ENCODE measurements at places on chromosomes 6 and 20.

DNA sequence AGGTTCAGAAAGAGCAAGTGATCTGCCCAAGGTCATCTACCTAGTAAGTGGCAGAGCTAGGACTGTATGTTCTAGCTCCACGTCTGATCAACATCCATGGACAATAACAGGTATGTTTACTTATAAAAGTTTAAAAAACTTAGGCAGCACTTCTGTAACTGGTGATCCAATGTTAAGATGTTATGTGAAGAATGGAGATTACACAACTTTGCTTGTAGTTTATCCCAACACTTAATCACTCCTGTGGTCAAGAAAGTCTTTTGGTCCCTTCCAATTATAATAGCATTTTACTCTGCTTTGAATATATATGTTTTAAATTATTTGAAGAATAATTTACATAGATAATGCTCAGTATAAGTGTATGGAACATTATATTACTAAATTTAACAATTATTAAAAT is 4.8 kb downstream of the FBXO30 start:
- H3K4me1 ChIP-seq, result peaks cover 13% of the 10 kb centered on the region
- H3K27me3 ChIP-seq, result peaks cover 4% of the 10 kb centered on the region
- H3K4me3 ChIP-seq, result no peak overlapping the region
- DNase-seq, result no peak
- H3K27ac ChIP-seq, result no peak overlapping the region
- H3K36me3 ChIP-seq, result peaks cover 15% of the 10 kb centered on the region

GRCh38 chr6:4591218-4591617 is 185.0 kb upstream of the CDYL start:
- DNase-seq, result no peak
- H3K4me3 ChIP-seq, result no peak overlapping the region
- no peaks in the 10 kb centered on the region for H3K4me1 ChIP-seq

GRCh38 chr6:16483315-16483875 is 245.0 kb downstream of the GMPR start:
- H3K4me1 ChIP-seq, result no peaks in the 10 kb centered on the region
- no peak overlapping the region for H3K27ac ChIP-seq
- DNase-seq, result no peak
- H3K4me3 ChIP-seq, result no peak overlapping the region

DNA sequence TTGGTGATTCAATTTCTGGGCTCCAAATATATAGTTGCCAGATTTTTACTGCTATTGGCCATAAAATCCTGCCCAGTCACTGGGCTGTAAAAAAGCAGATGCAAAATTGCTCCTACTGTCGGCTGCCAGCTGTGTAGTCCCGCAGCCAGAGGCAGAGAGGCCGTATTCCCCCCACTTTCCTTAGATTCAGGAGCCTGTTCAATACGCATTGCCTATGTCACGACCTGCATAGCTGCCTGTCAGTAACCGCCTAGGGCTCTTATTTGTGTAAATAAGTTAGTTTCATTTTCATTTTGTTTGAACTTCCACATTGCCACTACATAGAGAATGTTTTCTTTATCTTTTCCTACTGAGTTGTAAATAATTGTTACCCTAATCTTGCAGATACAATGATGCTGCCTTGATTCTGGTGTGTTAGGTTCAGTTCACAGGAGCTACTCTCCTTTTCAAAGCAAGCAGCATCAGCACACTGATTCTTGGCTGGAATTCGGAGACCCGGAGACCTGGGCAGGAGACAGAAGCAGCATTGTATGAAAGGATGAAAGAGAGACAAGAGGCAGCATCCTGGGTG is 46.0 kb upstream of the UST start:
- no peak overlapping the region for H3K27ac ChIP-seq
- no peak for DNase-seq
- peaks cover 2% of the 10 kb centered on the region for H3K27me3 ChIP-seq
- no peaks in the 10 kb centered on the region for H3K4me1 ChIP-seq

GRCh38 chr6:131917763-131918649 is 33.2 kb downstream of the CCN2 start:
- H3K4me1 ChIP-seq, result peaks cover 5% of the 10 kb centered on the region
- H3K4me3 ChIP-seq, result no peak overlapping the region
- H3K27me3 ChIP-seq, result peaks cover 2% of the 10 kb centered on the region
- no peaks in the 10 kb centered on the region for H3K36me3 ChIP-seq

- H3K4me1 ChIP-seq, result peaks cover 41% of the 10 kb centered on the region
- H3K27ac ChIP-seq, result no peak overlapping the region
- DNase-seq, result no peak
Observed at GRCh38 chr6:138527411-138528088, 28.3 kb upstream of the NHSL1 start.
